ENCODE measurements at places on chromosomes 4 and X. TPM values are rescaled to one million over a fixed set of nuclear protein-coding genes. Genes with fewer than 3 reads are reported as not detected.

CT83 gene
- polyA plus RNA-seq: not detected

- no peak for DNase-seq
These were observed 103.0 kb upstream of the MAML3 start for GRCh38 chr4:140256941-140257340.

DNA sequence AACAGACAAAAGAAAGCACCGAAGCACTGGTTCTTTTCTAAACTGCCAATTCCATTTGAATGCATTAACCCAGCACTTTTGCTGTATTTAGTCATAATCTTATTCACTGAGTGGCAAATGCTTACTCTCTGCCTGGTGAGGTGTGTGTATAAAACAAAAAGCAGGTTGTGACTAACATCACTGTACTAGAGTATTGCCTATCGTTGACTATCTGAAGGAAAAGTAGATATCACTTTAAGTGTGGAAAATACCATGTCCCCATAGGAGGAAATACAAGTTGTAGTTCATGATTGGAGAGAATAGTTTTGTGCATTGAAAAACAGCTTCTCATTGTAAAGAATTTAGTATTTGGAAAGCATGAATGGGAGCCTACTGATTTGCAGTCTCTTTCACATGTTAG is 2.7 kb downstream of the PDLIM5 start:
- peak; percentile 48 for DNase-seq

GRCh38 chrX:145393702-145394235 is 146.5 kb downstream of the SPANXN1 start:
- no peak for DNase-seq

- no peak for DNase-seq
These were observed 9.0 kb downstream of the KLHL8 start for GRCh38 chr4:87211249-87211952.

DNA sequence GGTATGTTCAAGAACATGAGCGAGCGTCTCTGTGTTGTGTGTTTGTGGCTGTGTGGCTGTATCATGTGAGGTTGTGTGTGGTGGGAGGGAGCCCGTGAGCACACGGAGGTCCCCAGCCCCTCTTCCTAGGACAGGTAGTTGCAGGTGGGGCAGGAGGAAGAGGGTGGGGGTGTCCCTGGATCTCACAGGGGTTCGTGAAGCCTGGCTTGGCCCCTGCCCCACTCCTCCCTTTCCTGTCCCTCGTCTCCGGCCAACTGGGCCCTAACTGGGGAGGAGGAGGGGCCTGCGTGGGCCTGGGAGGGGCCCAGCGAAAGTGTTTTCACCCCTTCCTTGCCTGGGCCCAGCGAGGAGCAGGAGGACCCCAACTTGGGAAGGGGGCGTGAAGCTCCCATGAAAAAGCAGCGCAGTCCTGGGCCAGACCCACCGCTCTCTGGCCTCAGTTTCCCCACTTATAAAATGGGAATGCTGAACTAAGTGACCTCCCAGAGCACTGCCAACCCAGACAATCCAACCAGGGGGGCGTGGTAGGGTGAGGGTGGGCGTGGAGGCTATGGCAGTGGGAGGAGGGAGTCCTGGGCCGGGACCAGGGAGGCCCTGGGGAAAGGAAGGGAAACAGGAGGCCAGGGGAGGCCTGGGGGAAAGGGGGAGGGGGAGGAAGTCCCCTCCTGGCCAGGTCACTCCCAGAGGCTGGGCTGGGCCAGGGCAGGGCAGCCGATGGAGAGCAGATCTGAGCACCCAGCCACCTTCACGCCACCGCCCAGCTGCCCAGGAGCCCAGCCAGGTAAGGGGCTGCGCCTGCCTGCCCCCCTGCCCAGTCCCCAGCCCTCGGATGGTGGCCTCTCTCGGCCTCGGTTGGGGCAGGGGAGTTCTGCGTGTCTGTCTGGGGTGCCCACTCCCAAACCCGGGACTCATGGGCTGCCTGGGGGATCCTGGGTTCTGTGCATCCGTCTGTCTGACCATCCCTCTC is at the start of gene AVPR2:
AVPR2 (plus strand) TSS at position 683 of the 967 bp plus-strand sequence. CDS start 473 bp downstream, outside the sequence.
- no peak for DNase-seq

DNA sequence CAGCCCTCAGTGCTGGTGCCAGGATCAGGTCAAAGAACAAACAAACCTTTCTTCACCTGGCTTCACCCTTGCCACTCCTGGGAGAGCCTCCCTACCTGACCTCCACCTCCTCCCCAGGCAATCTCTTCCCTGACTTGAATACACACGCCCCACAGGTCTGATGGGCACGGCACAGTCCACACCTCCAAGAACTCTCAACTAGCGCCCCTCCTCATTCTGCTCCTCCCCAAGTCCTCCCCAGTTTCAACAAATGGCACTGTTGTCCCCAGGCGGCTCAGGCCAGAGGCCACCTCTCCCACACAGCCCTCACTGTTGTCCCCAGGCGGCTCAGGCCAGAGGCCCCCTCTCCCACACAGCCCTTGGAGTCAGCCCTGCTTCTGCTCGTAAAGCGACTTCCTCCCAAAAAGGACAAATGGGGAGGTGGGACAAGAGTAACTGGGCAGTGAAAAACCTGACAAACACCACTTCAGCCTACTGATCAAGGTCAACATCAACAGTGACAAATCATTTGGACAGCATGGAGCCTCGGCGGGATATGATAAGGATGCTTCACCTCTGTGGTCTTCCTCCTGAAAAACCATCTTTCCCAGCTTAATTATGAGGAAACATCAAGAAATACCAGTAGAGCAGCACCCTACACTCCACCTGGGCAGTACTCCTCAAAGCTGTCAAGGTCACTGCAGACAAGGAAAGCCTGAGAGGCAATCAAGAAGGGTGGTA is 2.9 kb downstream of the LETM1 start:
- DNase-seq: no peak

RAB9B gene
- 24.4 TPM for polyA plus RNA-seq

- peak; percentile 16 for DNase-seq
These were observed 802.0 kb downstream of the RPA4 start for GRCh38 chrX:97685753-97686152.

CT45A3 gene
- polyA plus RNA-seq: not detected

SGMS2 gene
- polyA plus RNA-seq: 9.7 TPM

GRCh38 chrX:129831091-129831885 is 12.4 kb downstream of the ZDHHC9 start:
- peak; percentile 90 for DNase-seq

- peak; percentile 13 for DNase-seq
These were observed 1.5 kb downstream of the KLHL2 start for GRCh38 chr4:165208741-165209388.

DNA sequence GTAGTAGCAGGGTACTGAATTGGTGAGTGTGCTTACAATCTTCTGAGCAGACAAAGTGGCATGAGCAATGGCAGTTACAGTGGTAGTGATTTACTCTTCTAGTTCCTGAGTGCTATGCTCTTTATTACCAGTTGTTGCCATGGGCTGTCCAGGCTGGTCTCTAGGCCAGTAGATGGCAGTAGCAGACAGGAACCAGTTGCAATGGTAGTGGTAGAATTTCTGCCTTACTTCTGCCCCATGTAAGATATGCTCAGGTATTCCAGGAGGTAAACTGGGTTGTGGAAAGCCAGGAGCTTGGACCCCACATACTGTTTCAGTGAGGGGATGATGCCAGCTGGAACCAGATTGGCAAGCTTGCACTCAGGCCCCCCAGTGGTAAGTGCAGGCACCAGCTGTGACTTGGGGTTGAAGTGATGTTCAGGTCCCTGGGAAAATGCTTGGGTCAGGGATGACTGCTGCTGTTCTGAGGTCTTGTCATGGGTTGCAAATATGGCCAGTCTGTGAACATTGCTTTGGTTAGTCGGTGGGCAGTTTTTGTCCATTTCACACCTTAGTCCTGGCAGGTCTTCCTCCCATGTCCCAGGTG is 63.0 kb upstream of the ZXDB start:
- DNase-seq: no peak

MAGEB10 gene
- not detected for polyA plus RNA-seq

DNA sequence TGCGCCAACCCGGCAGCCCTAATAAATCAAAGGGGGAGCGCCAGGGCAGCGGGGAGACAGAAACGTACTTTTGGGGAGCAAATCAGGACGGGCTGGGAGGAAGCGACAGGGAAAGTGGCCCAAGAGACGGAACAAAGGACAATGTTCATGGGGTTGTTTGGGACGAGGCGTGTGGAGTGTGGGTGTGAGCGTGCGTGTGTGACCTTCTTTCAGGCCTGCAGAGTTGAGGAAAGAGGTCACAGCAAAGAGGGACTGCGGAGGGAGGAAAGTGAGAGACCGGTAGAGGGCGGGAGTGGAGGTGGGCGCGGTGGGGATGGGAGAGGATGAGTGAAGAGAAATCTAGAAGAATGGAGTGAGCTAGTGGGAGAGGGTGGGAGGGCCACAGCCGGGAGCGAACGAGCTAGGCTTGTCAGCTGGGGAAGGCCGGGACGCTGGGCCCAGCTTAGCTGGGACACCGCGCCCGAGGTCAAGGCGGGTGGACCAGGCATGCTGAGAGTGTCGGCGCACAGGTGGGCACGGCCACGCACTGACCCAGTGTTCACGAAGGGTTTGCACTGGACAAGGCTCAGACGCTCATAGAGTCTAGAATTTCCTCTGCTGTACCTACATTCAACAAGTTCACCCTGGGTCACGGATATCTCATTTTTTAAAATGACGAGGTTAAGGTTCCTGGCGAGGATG is 14.7 kb upstream of the PITX2 start:
- no peak for DNase-seq

GRCh38 chr4:68927165-68927564 is 24.4 kb downstream of the UGT2A3 start:
- no peak for DNase-seq

P2RY4 gene
- polyA plus RNA-seq: not detected

- DNase-seq: no peak
These were observed 459.4 kb downstream of the IDS start for GRCh38 chrX:149045645-149046210.

DNA sequence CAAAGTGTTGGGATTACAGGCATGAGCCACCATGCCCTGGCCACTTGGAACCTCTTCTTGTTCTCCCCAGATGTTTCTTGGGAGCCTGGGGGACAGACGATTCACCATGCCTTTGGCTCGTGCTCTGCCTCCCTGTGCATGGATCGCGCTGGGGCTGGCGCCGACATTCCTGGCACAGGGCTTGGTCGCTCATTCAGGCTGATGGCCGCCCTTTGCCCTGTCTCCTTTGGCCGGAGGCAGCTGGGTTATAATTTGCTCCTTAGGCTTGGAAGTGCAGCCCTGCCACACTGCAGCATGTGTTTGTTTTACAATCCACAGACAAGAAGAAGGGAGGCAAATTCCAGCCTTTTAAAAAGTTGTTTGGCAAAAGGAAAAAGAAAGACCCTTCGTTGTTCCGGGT is 115.3 kb downstream of the AASDH start:
- DNase-seq: no peak

GRCh38 chr4:140777386-140777785 is 21.2 kb upstream of the TBC1D9 start:
- DNase-seq: no peak

DNA sequence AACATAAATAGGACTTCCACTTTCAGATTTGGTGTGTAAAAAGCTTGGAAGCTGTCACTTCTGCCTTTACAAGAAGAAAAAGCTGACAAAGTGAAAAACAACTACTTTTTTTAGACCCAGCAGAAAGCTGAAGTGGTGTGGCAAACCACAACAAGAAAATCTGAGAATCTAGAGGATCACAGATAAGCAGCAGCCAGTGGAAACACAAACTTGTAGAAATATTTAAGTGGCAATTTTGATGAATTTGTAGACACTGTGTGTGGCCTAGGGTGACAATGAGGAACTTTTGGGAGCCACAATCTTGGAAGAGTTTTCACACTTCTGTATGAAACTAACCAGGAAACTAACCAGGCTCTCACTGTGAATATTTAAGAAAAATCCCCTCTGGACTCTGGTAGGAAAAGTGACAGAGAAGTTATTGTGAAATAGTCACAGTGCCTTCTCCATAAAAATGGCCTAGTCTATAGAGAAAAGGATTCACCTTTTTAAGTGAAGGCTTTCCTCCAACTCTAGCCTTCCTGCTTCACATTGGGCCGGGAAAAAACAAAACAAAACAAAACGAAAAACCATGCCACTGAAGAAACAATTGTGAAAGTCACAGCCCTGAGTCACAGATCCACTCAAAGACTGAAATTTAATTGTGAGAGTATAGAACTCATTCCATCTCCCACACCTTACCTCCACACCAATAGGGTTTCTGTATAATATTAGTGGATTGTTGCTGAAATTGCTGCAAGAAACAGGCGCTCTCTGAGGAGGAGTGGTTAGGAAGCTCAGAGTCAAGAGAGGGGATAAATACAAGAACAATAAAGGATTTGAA is 26.7 kb upstream of the GUCY1A1 start:
- peak; percentile 70 for DNase-seq

- no peak for DNase-seq
These were observed 33.4 kb upstream of the KLHL34 start for GRCh38 chrX:21691512-21692018.

DNA sequence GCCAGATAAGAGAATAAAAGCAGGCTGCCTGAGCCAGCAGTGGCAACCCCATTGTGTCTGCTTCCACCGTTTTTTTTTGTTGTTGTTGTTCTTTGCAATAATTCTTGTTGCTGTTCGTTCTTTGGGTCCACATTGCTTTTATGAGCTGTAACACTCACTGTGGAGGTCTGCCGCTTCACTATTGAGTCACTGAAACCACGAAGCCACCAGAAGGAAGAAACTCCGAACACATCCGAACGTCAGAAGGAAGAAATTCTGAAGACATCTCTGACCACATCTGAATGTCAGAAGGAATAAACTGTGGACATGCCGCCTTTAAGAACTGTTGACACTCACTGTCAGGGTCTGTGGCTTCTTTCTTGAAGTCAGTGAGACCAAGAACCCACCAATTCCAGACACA is 110.5 kb downstream of the PCDH18 start:
- DNase-seq: no peak

IL9R gene
- 0.11 TPM for polyA plus RNA-seq

EPGN gene
- not detected for polyA plus RNA-seq

ZNF718 gene
- 5.4 TPM for polyA plus RNA-seq

ZMYM3 gene
- polyA plus RNA-seq: 23.8 TPM

DNA sequence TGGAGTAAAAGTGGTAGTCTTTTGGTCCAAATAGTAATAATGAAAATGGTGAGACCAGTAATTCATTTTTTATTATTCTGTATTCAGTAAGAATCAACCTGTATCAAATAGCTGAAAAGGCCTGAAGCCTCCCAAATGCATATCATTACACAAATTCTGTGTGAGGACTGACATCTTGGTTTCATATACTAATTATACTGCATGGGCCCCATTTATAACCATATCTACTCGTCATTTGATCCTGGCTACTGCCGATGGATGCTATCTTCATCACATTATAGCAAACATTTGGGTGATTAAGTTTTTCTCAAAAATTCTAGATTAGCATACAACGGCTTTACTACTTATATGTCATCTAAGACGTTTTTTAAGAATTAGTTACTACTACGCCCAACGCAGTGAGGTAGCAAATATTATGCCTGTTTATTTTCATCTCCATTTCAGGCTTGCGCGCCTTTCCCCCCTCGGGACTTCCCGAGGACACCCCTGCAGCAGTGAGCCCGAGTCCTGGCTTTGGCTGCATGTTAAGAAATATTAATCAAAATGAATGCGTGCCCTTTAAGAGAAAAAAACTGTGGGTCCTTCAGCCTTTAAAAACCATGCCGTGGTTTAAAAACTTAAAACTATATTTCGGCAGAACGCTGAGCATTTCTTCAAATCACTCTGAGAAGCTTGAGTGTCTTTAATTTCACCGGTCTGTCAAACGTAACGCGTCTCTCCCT is 814 bp upstream of the MMAA start:
- DNase-seq: no peak

- no peak for DNase-seq
These were observed 168.5 kb upstream of the USP38 start for GRCh38 chr4:143016171-143016570.
